IMR-90 (cell line): ENCODE measurements at places on chromosomes 4 and X. TPM values are rescaled to one million over a fixed set of nuclear protein-coding genes. Genes with fewer than 3 reads are reported as not detected.

- DNase-seq, result no peak
Observed at GRCh38 chr4:165625281-165625680, 246.5 kb downstream of the CPE start.

- DNase-seq, result no peak
Observed at GRCh38 chrX:46750889-46751288, 8.0 kb downstream of the SLC9A7 start.

DNA sequence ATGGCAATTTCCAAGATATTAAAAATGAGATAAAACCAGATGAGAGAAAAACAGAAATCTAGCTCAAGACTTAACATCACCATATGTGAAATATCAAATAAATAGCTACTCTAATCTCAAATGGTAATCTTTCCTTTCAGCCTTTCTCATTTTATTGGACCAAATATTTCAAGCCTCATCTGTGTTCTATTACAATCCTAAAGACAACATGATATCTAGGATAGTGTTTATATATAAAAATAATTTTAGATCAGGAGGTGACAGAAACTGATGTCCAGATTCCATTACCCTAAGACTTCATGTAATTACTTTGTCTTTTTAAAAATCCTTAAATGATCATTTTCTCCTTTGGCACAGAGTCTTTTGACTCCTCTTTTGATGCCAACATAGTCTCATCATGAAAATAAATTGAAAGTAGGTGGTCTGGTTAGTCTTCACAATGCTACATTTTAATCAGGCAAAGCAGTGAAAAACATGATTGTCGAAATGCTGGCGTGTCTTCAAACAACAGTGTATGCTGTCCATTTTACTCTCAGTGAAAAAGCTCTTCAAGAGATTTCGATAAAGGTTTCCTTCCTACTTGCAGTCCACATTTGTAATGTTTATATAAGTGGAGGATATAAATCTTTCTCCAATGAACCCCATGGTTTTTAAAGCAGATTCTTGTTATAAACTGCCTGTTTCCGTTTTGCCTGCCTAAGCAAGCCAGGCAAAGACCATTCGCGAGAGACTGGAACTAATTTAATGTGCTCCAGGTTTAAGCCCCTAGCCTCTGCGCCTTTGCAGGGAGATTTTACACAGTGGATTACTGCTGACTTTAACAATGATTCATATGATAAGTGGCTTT, 169.8 kb downstream of the SCFD2 start:
- DNase-seq, result peak; percentile 36

DNA sequence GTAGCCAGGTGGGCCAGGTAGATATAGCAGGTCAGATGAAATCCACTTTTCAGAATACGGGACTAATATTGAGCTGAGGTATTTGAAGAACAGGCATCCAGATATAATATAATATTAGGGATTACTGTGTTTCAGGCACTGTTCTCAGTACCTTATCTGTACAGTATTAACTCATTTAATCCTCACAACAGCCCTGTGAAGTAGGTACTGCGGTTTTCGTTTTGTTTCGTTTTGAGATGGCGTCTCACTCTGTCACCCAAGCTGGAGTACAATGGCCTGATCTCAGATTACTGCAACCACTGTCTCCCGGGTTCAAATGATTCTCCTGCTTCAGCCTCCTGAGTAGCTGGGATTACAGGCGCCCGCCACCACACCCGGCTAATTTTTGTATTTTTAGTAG, 129.6 kb downstream of the IL1RAPL2 start:
- no peak for DNase-seq

- DNase-seq, result peak; percentile 65
Observed at GRCh38 chr4:182576601-182577289, 333.5 kb downstream of the TENM3 start.

GRCh38 chr4:77911842-77912450, 49.3 kb downstream of the MRPL1 start:
- DNase-seq, result peak; percentile 37

DNA sequence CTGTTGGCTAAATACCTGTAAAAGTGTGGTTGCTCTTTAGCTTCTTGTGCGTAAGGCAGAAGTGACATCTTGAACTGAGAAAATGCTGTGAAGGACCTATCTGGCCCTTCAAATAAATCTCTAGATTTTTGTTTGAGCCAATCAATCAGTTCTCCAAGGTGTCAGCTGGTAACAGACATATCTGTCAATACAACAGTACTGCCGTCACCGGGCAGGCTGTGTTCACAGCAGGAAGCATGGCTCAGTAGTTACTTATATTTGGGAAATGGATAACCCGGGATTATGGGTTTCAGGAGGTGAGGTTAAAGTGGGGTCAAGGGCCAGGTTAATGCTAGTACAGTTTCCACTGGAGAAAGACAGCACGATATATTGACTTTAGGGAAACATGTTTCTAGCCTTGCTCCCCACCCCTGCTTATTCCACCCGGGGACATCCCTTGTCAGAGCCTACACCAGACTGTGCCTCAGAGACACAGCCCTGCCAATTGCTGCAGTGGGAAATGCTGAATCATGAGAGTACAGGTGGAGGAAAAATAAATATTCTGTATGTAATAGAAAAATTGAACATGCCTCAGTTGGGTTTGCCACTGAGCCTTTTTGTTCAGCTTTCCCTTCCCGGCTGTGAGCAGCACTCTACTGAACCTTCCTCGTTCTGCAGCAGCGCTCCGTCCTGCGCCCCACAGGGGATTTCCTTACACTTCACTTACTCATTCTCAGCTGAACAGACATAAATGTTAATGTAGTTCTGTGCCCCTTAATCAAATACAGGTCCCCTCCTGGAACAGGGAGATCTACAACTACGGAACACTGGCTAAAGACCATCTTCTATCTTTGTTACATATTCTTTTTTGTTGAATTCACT, 121.1 kb downstream of the MGST2 start:
- DNase-seq, result no peak

DNA sequence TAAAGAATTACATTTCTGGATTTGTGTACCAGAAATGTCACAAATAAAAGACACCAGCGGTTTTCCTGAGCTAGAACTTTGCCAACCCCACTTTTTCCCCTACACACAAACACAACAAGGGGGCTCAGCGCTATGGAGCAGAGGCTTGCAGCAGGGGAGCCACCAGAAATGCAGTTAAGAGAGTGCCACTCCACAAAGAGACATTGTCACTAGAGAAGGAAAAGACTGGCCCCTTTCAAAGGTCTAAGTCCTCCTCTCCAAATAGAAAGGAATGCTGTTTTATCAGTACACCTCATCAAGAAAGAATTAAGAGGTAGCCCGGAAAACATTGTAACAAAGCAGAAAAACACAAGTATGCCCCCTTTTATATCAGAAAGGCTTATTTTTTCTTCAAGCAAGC, 419.5 kb downstream of the HNRNPD start:
- no peak for DNase-seq

DNA sequence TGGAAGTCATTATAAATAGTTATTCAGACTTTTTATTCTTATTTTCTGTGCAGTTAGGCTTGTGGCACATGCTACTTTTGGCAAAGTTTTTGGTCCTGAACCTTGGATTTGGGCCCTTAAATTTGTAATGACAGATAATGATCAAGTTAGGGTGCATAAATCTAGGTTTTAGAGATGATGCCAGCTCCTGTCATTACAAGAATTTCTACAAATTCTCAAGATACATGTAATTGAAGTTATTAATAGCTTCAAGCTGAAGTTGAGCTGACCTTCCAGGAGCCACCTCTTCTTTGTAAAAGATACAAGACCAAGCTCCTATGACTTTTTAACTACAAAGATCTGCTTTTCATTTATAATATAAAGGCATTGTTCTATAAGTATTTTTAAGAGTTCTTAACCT, 255.6 kb upstream of the UGT8 start:
- DNase-seq, result no peak

DNA sequence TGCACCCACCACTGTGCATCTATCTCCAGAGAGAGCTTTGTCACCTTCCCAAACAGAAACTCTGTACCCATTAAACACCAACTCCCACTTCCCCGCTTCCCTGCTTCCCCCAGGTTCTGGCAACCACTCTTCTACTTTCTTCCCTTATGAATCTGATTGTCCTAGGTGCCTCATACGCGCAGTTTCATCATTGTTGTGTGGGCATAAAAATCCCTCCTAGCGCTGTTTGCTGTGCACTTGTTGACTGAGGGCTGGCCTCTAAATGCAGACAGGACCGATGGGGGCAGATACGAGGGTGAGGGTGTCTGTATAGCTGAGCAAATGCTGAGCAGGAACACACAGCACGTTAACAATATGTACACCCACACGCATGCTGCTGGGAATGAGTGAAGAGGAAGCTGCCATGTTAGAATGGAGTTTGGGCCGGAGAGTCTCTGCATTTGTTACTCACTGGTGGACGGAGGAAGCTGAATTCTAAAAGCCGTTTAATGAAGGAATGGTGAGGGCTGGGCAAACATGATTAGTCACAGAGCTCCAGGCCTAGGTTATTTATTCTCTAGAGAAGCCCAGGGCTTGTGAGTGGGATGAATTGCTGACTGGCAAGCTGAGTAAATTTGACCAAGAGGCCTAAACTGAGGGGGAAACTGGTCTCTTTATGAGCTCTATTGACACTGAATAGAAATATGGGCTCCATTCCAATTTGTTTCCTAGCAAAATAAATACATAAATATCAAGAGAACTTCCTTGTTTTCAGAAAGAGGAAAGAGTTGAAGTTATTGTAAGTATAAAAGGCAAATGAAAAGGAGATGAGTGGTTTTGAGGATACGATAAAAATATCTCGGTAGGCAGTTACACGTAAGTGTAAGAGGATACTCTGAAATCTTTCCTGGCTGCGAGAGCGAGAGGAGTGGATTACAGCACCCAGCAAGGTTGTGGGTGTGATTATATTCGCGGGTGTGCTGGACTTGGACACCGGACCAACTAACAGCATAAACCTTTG, 95.9 kb upstream of the RPS6KA3 start:
- peak; percentile 50 for DNase-seq

DNA sequence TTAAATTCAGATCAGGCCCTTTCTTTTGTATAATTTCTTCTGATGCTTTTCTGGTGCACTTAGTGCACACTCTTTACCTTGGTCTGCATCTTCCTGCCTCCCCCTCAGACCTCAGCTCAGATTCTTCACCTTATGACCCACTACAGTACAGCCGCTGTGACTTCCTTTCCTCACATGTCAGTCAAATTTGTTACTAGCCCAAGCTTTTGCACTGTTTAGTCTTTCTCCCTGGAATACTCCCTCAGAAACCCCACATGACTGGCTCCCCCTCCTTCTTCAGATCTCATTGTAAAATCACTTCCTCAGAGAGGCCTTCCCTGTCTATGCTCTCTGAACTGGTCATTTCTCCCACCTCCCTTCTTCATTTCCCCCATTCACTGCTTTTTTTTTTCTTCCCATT, 132.9 kb downstream of the FRAS1 start:
- no peak for DNase-seq

DNA sequence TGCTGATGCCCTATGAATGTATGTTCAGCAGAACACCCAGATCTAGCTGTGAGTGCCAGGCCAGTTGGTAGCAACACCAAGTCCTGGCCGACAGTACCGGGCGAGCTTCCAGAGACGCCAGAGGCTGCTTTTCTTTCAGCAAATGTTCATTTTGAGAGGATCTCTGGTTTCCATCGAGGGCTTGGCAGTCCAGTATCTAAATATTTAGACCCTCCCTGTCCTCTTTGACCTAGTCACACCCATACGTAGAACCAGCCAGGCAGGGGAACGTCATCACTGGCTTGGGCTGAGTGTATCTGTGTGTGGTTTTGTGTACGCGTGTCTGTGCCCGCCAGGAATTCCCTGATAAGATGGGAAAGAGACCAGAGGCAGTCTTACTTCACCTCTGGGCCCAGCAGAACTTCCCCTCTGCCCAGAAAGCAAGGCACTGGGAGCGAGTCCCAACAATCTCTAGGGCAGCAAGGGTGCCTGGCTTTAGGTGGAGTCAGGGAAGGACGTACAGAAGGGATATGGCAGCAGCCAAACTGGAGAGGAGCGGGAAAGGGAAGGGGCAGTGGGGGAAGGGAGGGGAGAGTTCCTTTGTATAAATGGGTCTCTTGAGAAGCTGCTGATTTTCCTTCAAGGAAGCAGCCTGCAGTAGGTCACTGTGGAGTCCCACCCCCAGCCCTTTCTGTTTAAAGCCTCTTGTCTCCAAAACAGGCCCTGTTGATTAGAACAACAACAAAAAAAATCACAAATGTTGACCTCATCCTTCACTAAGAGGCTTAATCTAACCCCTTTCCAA, 15.0 kb upstream of the ELF4 start:
- DNase-seq, result no peak

DNA sequence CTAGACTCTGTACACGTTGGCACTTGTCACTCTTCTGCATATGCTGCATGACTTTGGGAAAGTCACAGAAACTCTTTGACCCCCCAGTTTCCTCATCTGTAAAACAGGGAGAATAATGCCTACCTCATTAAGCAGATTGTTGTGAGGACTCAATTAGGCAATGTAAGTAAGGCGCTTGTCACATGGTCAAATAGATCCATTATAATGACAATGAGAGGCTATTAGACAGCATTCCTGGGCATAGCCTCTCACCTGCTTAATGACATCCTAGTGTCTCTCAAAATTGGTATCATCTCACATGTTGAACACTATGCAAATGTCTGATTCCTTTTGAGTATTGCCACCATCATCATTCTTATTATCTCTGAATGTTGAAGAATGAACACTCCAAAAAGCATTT, 172.6 kb upstream of the JADE1 start:
- no peak for DNase-seq

GRCh38 chrX:39782276-39782675, 315.5 kb downstream of the BCOR start:
- no peak for DNase-seq

DNA sequence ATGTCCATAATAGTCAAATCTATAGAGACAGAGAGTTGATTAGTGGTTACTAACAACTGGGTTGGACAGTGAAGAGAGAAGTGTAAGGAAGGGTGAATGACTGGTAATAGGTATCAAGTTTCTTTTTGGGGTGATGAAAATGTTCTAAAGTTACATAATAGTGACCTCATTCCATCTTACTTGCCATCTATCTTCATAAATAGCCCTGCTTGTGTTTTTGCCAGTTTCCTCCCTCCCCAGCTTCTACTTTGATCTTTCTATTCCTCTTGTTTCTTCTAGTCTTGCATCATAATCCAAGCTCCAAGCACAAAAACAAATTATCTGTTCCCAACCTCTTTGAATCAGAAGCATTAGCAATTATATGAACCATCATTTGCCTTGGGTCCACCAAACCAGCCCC, 40.2 kb upstream of the TET2 start:
- DNase-seq, result no peak

The GALNTL6 gene
- under 0.01 TPM in 1 of 2 replicates, not detected in the other for total RNA-seq

The EDA2R gene
- total RNA-seq, result 22.8 and 23.8 TPM in 2 replicates

The FRMD7 gene
- total RNA-seq, result not detected in 2 replicates

The HSFX2 gene
- not detected in 2 replicates for total RNA-seq

The S100G gene
- total RNA-seq, result not detected in 2 replicates
